ENCODE measurements at places on chromosomes 3 and 15.

GRCh38 chr15:80876348-80876674, 97.1 kb downstream of the CEMIP start:
- no peaks in the 10 kb centered on the region for H3K36me3 ChIP-seq
- no peaks in the 10 kb centered on the region for H3K4me1 ChIP-seq
- H3K27ac ChIP-seq, result no peak overlapping the region
- DNase-seq, result no peak

- H3K4me1 ChIP-seq, result peaks cover 12% of the 10 kb centered on the region
- H3K27ac ChIP-seq, result no peak overlapping the region
- no peaks in the 10 kb centered on the region for H3K27me3 ChIP-seq
- DNase-seq, result no peak
- no peak overlapping the region for H3K4me3 ChIP-seq
Observed at GRCh38 chr15:47461652-47462141, 255.6 kb upstream of the SEMA6D start.

DNA sequence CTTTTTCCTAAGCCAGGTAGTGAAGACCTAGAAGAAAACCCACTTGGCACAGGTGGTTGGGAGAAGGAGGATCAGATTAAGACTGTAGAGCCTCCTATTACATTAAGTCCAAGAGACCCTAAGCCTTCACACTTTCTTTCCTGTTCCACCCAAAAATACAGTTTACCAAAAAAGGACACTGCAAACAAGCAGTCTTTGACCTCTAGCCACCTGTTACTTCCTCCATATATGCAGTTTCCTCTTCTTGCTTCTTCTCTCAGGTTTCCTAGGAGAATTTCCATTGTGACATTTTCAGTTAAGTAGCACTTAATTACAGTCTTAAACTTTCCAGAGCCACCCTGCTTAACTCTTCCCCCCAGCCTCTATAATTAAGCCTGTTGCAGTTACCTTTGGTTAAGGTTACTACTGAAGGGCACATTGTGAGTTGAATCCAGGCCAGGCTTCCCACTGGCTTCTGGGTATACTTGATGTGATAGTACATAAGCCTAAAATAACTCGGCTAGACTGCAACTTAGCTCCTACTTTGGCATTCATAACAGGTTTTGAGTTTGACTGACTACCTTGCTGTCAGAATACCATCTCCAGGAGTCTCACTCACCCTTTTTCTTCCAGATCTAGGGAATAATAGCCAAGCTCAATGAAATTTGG, 114.2 kb upstream of the UMPS start:
- H3K27me3 ChIP-seq, result no peaks in the 10 kb centered on the region
- peaks cover 6% of the 10 kb centered on the region for H3K36me3 ChIP-seq
- H3K4me3 ChIP-seq, result no peak overlapping the region
- peaks cover 16% of the 10 kb centered on the region for H3K4me1 ChIP-seq
- H3K27ac ChIP-seq, result no peak overlapping the region

GRCh38 chr3:195003006-195003892, 267.7 kb downstream of the XXYLT1 start:
- peaks cover 30% of the 10 kb centered on the region for H3K4me1 ChIP-seq
- H3K36me3 ChIP-seq, result no peaks in the 10 kb centered on the region
- H3K27me3 ChIP-seq, result peaks cover 26% of the 10 kb centered on the region

DNA sequence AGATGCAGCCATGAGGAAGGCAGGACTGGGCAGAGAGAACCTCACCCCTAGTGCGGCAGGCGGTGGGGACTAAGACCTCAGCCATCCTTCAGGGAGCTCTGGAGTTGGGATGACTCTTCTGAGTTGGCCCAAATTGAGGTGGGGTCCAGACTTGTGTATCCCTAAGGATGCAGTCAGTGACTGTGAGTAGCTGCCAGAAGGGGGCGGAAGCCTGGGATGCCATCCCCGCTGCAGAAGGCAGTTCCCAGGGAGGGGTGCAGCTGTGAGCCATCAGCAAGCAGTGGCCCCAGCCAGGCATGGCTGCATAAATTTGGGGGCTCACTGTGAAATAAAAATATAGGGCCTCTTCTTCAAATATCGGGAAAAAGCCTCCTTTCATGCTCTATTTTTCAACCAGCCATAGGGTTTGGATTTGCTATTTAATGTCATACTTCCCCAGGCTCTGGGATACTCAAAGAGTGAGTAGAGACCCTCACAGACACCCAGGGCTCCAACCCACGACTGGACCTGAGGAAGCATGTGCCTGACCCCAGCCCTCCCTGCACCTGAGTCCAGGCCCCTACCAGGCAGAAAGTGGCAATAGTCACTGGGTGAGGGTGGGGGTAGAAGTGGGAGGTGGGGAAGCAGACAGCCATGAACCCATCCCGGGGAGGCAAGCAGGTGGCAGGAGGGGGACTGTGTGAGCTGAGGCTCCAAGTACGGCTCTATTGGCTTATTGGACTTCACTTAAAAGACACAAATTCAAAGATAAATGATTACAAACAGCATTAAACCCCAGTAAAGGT, 30.5 kb downstream of the GRK7 start:
- peaks cover 16% of the 10 kb centered on the region for H3K4me1 ChIP-seq
- DNase-seq, result no peak
- H3K36me3 ChIP-seq, result no peaks in the 10 kb centered on the region
- peaks cover 3% of the 10 kb centered on the region for H3K27me3 ChIP-seq

GRCh38 chr3:196792771-196793170, 53.1 kb downstream of the PAK2 start:
- peak overlapping the region; percentile 82 for H3K27ac ChIP-seq
- no peak for DNase-seq
- peaks cover 50% of the 10 kb centered on the region for H3K36me3 ChIP-seq
- no peak overlapping the region for H3K4me3 ChIP-seq
- no peaks in the 10 kb centered on the region for H3K27me3 ChIP-seq
- H3K4me1 ChIP-seq, result peaks cover 12% of the 10 kb centered on the region

GRCh38 chr3:40725031-40725430, 200.3 kb downstream of the ZNF621 start:
- H3K27ac ChIP-seq, result no peak overlapping the region
- H3K4me3 ChIP-seq, result no peak overlapping the region
- H3K4me1 ChIP-seq, result peaks cover 8% of the 10 kb centered on the region
- DNase-seq, result no peak
- no peaks in the 10 kb centered on the region for H3K27me3 ChIP-seq

DNA sequence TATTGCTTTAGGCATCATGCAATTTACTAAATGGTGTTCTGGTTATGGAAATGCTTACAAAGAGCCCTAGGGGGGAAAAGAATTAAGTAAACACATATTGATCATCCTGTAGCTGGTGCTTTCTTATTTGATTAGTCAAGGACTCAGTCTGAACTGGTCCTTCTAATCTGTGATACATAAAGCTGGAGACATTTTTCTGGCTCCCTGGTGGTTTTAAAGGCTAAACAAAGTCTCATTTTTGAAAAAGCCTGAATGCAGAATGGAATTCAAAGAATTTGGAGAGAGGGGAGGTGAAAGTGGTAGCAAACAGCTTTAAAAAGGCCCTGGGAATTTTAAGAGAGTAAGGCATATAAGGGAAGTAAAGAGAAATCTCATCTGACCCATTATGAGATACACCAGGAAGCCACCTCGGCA, 149.7 kb downstream of the RBMS3 start:
- DNase-seq, result no peak
- peaks cover 11% of the 10 kb centered on the region for H3K36me3 ChIP-seq
- no peaks in the 10 kb centered on the region for H3K27me3 ChIP-seq
- no peak overlapping the region for H3K4me3 ChIP-seq

DNA sequence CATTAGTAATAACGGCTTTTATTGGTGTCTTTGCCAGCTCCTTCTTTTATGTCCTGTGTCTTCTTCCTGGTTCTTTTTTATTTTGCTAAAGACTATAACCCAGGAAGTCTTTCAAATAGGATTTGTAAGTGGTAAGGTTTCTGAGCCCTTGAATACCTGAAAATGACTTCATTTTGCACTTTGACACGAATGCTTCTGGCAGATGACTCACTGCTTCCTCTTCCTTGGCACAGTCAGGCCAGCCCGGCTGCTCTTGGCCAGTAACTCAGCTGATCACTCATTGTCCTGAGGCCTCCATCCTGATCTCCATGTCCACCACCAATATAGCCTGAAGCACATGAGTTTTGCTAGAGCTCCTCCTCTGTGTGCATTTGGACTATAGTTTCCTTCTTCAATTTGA, 48.7 kb upstream of the NR2E3 start:
- H3K36me3 ChIP-seq, result peaks cover 36% of the 10 kb centered on the region
- H3K4me3 ChIP-seq, result no peak overlapping the region
- no peak for DNase-seq
- H3K27ac ChIP-seq, result peak overlapping the region; percentile 16
- H3K4me1 ChIP-seq, result peaks cover 4% of the 10 kb centered on the region

DNA sequence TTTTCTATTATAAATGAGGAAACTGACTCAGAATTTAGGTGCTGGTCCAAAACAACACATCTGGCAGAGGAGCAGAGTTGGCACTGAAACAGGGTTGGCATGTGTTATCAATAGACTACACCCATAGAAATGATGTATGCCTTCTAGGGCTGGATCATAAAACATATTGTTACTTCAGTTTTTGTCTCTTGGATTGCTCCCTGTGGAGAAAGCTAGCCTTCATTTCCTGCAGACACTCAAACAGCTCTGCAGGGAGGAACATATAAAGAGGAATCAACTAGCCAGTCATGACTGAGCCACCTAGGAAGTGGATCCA, 507 bp upstream of the MRPL3 start:
- H3K27ac ChIP-seq, result peak overlapping the region; percentile 95
- peaks cover 13% of the 10 kb centered on the region for H3K4me1 ChIP-seq
- DNase-seq, result no peak
- peaks cover 29% of the 10 kb centered on the region for H3K27me3 ChIP-seq

- H3K27ac ChIP-seq, result peak overlapping the region; percentile 60
- H3K4me3 ChIP-seq, result peak overlapping the region; percentile 50
- DNase-seq, result no peak
- no peaks in the 10 kb centered on the region for H3K27me3 ChIP-seq
- H3K36me3 ChIP-seq, result peaks cover 3% of the 10 kb centered on the region
Observed at GRCh38 chr3:82000773-82001172, 239.3 kb upstream of the GBE1 start.

GRCh38 chr3:169404520-169404890, 259.0 kb downstream of the MECOM start:
- DNase-seq, result no peak
- no peak overlapping the region for H3K4me3 ChIP-seq
- no peak overlapping the region for H3K27ac ChIP-seq
- H3K4me1 ChIP-seq, result peaks cover 17% of the 10 kb centered on the region
- H3K27me3 ChIP-seq, result peaks cover 18% of the 10 kb centered on the region

GRCh38 chr3:137105277-137105977, 147.6 kb downstream of the IL20RB start:
- H3K27ac ChIP-seq, result no peak overlapping the region
- no peaks in the 10 kb centered on the region for H3K36me3 ChIP-seq
- DNase-seq, result no peak

DNA sequence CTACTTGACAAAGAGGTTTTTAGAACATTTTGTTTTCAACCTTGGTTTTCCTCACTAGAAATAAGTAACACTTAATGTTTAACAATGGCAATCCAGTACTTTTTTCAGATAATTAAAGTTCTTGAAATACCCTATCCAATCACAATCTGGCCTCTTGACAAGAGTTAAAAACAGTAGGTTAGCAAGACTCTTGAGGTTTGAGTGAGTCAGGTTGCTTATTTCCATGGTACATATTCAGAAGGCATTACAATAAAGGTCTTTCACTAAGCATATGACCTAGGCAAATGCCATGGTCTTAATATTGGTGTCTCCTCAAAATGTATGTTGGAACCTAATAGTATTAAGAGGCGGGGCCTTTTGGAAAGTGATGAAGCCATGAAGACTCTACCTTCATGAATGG, 5.6 kb downstream of the SUCNR1 start:
- H3K36me3 ChIP-seq, result no peaks in the 10 kb centered on the region
- H3K4me3 ChIP-seq, result no peak overlapping the region
- no peak for DNase-seq
- no peaks in the 10 kb centered on the region for H3K27me3 ChIP-seq

DNA sequence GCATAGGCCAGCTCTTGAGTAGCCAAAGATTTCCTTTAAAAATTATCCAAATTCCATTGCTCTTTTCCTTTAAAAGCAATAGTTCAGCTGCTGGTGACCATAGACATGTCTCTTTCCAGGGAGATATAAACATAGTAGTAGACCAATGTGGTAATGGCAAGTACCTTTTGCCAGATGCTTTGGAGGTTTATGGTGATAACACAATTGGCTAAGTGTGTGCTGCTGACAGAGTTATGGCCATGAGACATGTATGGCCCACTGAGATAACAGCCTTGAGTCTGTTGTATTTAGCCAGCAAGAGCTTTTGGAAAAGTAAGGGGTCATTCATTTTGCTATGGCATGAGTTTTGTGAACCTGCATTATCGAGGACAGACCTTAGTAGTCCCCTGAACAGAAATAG, 1146.8 kb downstream of the TUSC7 start:
- H3K4me3 ChIP-seq, result no peak overlapping the region
- no peak for DNase-seq
- H3K27me3 ChIP-seq, result peaks cover 10% of the 10 kb centered on the region

DNA sequence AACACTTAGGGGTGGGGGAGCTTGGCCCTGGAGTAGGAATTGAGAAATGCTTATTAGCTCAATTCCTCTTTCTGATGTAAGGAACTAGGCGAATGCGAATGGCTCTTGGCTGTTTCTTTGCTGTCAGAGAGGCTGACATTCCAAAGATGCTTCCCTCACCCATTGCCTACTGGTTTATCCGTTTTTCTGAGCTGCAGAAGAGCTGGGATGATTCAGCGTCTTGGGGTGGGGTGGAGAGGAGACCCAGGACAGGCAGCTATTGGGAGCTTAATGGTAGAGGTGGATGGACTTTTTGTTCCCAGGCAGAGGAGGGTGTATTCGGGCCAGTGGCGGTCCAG, 9.8 kb downstream of the PLEKHO2 start:
- no peak overlapping the region for H3K4me3 ChIP-seq
- no peak for DNase-seq
- peaks cover 19% of the 10 kb centered on the region for H3K36me3 ChIP-seq
- H3K27me3 ChIP-seq, result no peaks in the 10 kb centered on the region

GRCh38 chr15:57486833-57487232, 104.9 kb upstream of the MYZAP start:
- no peaks in the 10 kb centered on the region for H3K27me3 ChIP-seq
- no peaks in the 10 kb centered on the region for H3K36me3 ChIP-seq
- peaks cover 6% of the 10 kb centered on the region for H3K4me1 ChIP-seq
- no peak for DNase-seq

DNA sequence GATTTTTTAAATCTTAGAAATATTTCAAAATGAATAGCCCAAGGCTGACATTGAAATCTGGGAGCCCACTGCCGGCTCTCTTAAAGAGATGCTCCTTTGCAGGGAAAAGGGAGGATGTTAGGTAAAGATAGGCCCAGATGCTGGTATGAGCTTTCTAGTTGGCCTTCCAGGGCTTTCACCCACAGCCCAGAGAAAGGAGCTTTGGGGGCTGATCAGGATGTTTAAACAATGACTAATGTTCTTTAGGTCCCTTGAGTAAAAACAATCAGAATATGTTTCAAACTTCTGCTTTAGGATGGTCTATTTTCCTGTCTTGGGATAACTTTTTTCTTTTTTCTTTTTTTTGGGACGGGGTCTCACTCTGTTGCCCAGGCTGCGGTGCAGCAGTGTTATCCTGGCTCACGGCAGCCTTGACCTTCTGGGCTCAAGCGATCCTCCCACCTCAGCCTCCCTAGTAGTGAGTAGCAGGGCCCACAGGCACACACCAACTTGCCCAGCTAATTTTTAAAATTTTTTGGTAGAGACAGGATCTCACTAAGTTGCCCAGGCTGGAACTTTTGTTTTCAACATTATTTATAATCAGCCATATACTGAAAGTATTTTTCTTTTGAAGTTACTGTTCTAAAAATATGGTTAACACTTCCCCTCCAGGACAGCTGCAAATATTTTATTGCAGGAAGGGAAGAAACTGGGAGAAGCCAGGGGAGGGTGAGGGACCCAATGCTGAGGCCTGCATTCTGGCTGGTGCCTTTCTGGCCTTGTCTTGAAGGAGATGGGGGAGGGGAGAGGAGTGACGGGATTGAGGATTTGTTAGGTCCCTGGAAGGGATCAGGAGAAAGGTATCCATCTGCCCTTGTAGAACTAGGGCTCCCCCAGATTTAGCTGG, 70.1 kb downstream of the TRAK1 start:
- peaks cover 5% of the 10 kb centered on the region for H3K36me3 ChIP-seq

Data from type B pancreatic cell (in vitro differentiated cells).